ENCODE measurements at places on chromosomes 3 and 15.
A peak's percentile ranks its signal among the peaks of the same experiment; 100 is the strongest.

- no peak for DNase-seq
These were observed 6.9 kb upstream of the RPL35A start for GRCh38 chr3:197942956-197943556.

DNA sequence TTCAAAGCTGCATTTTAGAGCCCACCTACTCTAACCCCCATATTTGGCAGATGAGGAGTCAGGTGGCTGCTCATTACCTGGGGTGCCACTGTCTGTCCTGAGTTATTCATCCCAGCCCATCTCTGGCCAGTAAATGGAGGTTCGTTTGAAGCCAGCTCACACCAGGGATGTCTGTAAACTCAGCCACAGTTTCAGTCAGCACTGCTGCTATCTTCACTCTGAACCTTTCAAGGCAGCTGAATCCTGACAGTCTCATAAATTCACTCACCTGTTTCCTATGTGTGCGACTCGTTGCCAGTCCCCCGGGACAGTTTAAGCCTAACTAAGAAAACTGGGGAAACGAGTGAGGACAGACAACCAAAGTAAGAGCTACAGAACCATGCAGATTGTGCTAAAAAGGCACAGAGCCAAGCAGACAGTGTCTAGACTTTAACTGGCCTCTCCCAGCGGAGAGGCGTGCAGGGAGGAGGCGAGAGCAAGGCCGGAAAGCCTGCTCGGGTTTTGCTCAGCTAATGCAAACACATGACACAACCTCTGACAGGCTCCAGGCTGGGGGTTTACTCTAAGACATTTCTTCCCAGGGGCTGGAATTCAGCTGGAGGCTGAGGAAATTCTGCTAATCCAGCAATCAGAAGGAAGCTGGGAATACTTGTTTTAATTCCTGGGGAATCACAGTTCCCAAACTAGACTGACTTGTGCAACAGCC, 12.0 kb downstream of the FSTL1 start:
- DNase-seq: no peak

DNA sequence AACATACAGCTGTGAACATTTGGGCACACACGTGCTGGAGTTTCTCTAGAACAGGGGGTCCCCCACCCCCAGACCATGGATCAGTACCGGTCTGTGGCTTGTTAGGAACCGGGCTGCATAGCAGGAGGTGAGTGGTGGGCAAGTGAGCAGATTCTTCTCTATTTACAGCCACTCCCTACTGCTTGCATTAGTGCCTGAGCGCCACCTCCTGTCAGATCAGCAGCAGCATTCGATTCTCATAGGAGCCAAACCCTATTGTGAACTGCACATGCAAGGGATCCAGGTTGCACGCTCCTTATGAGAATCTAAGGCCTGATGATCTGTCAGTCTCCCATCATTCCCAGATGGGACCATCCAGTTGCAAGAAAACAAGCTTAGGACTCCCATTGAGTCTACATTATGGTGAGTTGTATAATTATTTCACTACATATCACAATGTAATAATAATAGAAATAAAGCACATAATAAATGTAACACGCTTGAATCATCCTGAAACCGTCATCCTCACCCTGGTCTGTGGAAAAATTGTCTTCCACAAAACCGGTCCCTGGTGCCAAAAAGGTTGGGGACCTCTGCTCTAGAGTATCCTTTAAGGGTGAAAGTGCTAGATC, 25.8 kb downstream of the CHRM5 start:
- no peak for DNase-seq

GRCh38 chr3:60333710-60334109, 917.5 kb downstream of the FHIT start:
- peak; percentile 48 for DNase-seq

GRCh38 chr3:60277361-60277800, 973.9 kb downstream of the FHIT start:
- DNase-seq: no peak

DNA sequence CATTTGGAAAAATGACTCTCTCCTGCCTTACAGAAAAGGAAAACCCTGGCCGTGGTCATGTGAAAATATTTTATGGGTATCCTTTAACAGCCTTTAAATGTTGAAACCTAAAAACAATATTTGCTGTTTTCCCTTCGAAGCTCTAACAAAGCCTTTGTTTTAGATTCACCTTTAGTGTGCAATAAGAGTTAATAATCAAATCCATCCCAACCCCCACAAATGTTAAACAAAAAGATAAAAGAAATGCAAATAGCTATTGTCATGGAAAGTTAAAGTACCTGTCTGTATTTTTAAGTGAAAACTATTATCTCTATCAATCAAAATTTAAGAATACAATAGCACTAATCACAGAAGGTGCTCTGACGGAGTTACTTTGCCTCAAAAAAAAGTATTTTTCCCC, 279.3 kb downstream of the FOXP1 start:
- DNase-seq: no peak

GRCh38 chr3:81170298-81170697, 591.1 kb downstream of the GBE1 start:
- no peak for DNase-seq

DNA sequence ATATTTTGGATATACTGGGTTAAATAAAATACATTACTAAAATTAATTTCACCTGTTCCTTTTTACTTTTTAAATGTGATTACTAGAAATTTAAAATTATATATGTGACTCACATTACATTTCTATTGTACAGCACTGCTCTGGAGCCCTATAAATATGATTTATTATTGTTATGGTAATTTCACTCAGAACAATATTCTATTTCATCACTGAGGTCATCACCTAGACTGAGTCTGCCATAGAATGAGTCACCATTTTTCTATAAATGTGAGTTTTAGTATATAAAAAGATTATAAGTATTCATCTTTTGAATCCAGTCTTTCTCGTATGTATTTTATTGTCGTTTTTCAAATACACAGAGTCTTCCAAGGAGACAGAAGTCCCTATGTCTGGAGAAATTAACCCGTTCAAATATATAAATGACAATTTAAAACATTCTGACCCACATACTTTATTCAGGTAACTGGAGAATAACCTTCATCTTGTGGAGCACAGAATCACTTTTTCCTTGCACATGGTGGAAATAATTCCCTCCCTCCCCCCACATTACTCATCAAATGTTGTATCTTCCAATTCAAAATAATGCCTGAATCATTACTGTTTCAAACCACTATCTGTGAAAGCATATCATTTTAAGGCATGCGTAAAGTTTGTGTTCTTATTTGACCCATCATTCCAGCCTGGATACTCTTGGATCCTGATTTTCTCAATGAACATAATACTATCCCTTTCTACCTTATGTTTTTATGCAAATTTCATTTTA, 30.0 kb downstream of the CHST14 start:
- no peak for DNase-seq

Measured in CMK (cell line).